Activated T-helper 17 cell treated with anti-CD3 and anti-CD28 coated beads, Interleukin-2, amount 50 U/mL, for 72 hours (primary cell): ENCODE measurements at places on chromosomes 5 and 9.

- no peak for ATAC-seq
Observed at GRCh38 chr9:134879664-134880483, 736 bp upstream of the FCN2 start.

DNA sequence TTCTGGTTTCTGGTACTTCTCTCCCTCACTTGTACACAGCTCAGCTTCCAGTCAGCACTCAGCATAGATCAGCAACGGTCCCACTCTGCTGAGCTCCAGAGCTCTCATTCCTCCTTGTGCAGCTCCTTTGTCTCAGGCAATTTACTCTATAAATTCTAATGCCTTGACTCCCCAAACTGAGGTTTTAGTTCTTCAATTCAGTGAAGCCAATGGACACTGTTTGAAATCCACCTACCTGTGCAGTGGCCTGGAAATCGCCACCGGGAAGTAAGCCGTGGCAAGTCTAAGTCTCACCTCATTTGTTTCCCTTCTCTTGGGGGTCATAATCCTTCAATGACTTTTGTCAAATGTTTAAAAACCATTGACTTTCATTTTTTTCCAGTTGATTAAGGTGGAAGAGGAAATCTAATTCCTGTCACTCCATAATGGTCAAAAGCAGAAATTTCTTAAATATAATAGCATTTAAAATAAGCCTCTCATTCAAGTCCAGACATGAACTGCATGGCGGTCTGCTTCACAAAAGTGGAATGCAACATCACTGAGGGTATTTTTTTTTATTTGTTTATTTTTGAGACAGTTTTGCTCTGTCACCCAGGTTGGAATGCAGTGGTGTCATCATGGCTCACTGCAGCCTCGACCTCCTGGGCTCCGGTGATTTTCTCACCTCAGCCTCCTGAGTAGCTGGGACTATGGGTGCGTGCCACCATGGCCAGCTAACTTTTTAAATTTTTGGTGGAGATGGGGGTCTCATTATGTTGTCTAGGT lies 79.6 kb downstream of the C7 start:
- no peak for ATAC-seq

DNA sequence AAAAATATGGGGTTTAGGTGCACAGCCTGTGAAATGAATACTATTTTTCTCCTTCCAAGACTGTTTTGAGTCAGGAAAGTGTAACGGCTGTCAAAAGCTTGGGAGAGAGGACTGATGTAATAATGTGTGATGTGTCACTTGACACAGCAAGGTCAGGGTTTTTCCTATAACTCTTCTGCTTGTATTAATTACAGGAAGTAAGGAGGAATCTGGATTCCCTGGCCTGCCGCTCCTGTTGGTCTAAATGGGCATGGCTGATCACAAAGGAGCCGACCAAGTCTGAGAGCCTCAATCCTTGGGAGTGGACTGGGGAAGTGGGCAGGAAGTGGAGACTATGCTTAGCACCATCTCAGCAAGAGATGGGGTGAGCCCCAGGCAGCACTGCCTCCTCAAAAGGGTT lies 16.7 kb upstream of the SLC28A3 start:
- no peak for ATAC-seq

DNA sequence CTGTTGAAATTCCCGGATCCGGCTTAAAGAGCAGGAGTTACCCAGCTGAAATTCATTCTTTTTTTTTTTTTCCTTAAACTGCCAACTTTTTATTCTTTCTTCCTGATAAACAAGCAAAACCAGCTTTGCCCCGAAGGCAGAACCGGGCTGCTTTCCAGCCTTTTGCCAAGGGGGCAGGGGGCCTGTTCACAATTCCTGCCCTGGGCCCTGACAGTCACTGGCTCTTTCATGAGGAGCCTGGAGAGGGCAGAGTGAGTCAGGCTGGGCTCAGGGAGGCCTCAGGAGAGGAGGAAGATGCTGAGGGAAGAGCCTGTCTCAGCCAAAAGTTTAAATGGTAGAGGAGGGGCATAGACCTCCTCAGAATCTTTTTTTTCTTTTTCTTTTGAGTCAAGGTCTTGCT lies 4.8 kb downstream of the GLIPR2 start:
- no peak for ATAC-seq

GRCh38 chr5:8634219-8634618 lies 765.3 kb downstream of the MTRR start:
- no peak for ATAC-seq

GRCh38 chr5:126801992-126802294 lies 25.0 kb downstream of the LMNB1 start:
- ATAC-seq = no peak
